ENCODE measurements at places on chromosomes 5 and 9. TPM values are rescaled to one million over a fixed set of nuclear protein-coding genes. Genes with fewer than 3 reads are reported as not detected.

GRCh38 chr9:17082343-17083064, 52.3 kb upstream of the CNTLN start:
- DNase-seq, result no peak

CCDC192 gene
- polyA plus RNA-seq, result 0.91 TPM

IFNA10 gene
- polyA plus RNA-seq, result not detected

DNA sequence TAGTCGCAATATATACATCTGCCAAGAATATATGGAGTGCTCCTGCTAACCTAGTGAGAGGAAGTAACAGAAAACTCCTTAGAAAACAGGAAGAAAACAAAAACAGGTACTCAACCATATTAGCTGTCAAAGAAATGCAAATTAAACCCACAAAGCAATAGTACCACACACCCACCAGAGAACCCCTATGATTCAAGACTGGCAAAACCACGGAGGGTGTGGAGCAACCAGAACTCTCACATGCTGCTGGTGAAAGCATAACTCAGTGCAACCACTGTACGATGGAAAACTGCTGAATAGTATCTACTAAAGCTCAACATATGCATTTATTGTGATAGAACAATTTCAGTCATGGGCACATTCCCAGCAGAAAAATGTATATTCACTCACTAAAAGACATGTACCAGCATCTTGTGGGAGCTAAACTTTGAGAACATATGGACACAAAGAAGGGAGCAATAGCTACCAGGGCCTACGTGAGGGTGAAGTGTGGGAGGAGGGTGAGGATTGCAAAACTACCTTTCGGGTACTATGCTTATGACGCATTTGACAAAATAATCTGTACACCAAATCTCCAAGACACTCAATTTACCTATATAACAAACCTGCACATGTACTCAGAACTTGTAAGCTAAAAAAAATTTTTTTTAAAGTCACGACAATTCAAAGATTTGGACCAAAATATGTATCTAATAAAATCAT, 34.0 kb downstream of the PTPN3 start:
- DNase-seq, result no peak

DNA sequence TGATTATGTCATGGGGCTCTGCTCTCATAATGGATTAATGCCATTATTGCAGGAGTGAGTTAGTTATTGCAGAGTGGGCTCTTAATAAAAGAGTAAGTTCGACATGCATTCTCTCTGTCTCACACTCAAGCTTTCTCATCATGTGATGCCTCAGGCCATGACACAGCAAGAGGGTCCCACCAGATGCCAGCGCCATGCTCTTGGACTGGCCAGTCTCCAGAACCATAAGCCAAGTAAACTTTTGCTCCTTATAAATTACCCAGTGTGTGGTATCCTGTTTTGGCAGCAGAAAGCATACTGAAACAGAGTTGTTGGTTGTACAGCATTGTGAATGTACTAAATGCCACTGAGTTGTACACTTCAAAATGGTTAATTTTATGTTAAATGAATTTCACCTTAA, 138.1 kb downstream of the MYO10 start:
- no peak for DNase-seq
